ENCODE measurements at places on chromosomes 2 and 18.

- DNase-seq: peak; percentile 77
These were observed 43.4 kb downstream of the MYL12B start for GRCh38 chr18:3305354-3305762.

DNA sequence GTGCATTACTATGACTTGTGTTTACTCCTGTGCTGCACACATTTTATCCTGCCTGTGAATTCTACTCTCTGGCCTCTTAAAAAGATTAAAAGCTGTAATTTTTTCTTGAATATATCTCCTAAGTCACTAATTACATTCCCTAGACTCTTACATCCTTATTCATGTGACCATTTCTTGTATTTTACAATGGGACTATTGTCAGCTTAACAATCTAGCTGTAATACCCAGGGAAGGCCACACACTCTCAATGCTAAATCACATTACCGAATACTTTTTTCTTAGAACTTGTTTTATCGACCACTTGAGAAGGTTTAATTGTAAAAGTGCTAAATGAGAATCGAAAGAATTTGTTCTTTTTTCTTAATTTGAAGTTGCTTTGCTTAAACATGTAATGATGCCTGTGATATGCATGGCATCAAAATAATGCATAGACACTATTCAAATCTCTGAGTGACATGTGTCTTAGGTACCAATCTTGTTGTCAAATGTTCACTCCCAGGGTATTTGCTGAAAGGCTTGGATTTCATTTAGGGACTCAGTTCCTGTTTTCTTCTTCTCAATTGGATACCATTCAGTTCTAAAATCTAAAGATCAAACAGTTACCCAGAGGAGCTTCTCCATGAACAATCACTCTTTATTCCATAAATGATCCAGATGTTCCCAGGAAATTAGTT, 498.5 kb downstream of the DPP10 start:
- no peak for DNase-seq

DNA sequence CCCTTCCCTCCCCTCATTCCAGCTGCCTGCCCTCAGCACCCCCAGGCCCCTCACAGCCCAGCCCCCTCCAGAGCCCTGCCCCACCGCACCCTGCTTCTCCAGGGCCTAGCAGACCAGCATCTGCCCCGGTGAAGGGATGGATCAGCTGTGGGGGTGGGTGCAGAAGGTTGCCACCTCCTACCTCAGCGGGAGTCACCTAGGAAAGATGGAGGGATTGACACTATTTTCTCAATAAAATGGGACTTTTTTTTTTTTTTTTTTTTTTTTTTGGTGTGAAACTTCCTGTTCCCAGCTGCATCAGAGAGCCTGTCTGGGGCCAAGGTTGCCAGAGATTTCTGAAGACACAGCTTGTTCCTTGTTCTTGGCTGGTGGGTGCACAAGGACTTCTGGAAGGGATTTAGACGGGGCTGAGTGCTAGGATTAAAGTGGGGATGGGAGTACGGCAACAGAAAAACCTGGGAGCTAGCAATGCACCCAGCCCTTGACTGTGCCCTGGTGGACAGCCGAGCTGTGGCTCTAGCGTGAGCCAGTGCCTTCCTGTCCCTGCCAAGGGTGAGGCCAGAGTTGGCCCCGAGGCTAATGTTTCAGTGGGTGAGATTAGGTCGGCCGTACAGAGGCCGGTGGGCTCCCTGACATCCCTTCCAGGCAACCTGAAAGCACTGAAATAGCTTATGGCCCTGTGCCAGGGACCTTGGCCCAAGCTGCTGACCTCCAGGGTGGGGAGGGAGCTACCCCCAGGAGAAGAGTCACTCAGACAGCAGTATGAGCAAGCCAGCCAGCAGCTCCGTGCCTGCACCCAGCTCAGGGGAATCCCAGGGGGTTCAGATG, 4.6 kb downstream of the B3GNT7 start:
- no peak for DNase-seq

GRCh38 chr2:217970206-217970605, 32.6 kb downstream of the TNS1 start:
- no peak for DNase-seq

- no peak for DNase-seq
These were observed 2.0 kb downstream of the INO80C start for GRCh38 chr18:35495536-35496314.

GRCh38 chr18:11307716-11308115, 158.3 kb upstream of the PIEZO2 start:
- DNase-seq: no peak

DNA sequence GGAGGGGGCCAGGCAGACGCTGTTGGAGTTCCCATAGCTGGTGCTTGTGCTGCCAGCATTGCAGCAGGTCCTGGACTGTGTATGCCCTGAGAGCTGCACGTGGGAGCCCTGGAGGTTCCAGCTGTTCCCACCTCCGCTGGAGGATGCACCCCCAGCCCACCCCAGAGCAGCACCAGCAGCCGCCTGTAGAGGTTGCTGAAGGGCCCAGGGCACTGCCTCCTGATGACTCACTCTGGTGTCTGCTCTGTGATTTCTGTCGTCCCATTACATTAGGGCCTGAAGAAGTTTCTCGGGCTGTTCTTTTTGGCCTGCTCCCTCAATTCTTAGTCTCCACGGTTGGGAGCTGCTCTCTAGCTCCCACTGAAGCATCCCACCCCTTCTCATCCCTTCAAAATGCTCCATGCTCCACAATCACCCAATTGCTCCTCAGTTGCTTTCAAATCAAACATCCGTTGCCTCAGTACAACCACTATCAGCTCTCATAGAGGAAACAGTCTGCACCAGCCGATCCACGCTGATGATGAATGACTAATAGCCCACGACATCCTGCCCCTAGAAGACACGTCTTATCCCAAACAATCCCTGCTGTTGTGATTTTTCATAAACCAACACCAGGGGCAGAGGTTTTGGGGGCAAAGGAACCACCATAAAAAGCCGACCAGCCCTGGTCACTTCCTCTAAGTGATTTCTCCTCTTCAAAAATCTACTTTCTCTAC, 65.2 kb upstream of the RNF152 start:
- DNase-seq: no peak

DNA sequence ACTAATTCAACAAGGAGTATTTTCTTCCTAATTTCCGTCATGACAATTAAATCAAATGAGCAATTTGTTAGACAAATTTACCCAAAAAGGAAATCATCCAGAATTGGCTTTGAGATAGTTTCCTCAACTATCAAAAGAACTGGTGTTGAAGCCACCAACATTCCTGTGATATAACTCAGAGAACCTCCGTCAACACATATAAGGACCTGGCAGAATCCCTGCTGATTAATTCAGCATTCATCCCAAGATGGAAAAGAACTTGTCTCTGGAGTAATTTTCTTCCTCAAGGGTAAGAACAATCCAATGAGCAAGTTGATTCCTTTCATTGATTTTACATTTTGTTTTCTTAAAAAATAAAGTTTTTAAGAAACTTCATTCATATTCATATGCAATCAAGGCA, 62.0 kb downstream of the MBD2 start:
- DNase-seq: no peak

- DNase-seq: no peak
These were observed 593 bp upstream of the ACTR2 start for GRCh38 chr2:65227020-65227455.

DNA sequence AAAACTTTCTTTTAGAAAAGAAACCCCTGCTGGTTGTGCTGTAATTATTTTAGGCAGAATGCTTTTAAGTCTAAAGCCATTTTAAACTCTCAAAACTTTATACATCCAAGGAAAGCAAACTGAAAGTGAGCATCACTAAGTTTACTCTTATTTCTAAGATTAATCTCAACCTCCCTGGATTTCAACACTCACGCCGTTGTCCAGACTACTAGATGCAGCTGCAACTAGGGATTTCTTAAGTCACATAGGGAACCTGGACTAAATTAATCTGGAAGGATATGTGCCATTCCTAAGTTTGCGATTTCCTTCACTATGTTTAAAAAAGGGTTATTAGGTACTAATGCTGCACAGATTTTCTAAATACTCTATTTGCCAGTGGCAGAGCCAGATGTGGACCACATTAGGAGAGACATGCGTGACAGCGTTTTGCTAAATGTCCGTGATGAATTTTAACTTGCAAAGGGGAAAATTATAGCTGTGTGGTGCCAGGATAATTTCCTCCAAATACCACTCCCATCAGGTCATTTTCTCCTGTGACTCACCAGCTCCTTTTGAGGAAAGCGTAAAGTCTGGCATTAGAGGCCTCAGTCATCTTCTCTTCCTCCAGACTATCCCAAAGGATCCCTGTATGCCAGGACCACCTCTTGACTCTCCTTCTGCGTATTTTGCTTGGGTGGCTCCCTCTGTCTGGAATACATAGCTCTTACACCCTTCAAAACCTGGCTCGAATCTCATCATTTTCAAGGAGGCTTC, 143.7 kb downstream of the ATL2 start:
- DNase-seq: no peak

GRCh38 chr18:58052960-58053359, 8.9 kb downstream of the NEDD4L start:
- DNase-seq: no peak

DNA sequence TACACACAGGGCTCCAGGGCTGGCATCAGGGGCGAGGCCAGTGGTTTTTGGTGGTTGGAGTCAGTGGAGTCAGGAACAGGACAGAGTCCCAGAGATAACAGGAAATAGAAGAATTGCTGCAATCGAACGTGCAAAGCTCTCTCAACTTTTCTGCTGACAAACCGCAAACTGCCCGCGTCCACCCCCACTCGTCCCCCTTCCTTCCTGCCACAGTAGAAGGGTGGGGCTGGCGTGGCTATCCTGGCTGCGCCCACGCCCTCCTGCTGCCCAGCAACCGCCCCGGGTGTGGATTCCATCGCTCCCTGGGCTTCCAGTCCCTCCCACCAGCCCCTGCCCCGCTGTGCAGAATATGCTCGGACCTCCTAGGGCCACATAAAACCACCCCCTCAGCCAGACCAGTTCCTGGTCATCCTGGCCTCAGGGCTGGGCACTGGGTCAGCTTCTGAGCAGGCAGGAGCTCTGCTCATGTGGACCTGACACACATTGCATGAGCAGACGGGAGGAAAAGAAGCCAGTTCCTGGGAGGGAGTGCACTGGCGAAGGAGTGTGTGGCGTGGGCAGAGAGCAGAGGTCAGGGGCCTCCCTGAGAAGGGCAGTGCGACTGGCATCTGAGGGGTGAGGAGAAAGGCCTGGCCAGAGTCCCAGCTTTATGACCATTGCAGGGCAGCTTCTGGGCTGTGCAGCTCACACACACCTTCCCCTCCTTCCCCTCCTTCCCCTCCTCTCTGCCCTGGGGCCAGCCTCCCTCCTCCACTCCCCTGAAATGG, 85.4 kb upstream of the ATG16L1 start:
- DNase-seq: peak; percentile 35

DNA sequence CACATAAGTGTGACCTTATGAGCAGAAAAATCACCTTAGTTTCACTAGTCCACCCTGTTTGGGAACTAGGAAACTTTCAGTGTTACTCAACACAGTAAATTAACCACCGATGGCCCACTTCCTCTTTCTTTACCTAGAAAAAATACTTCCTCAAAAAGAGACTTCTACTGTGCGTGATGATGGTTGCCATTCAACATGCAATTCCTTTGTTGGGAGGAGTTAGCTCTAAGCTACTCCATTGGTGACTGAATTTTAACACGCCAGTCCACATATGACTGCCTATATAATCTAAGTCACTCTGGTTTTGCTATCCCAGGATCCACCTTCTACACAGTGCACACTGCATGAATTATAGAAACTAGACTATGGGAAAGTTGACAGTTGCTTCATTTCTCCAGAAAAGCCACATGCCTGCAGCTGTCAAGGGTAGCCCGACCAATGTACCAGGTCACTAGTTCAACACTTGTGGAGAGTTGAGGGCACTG, 47.8 kb upstream of the REG3G start:
- DNase-seq: no peak

GRCh38 chr18:25093141-25093540, 258.8 kb downstream of the ZNF521 start:
- DNase-seq: no peak

DNA sequence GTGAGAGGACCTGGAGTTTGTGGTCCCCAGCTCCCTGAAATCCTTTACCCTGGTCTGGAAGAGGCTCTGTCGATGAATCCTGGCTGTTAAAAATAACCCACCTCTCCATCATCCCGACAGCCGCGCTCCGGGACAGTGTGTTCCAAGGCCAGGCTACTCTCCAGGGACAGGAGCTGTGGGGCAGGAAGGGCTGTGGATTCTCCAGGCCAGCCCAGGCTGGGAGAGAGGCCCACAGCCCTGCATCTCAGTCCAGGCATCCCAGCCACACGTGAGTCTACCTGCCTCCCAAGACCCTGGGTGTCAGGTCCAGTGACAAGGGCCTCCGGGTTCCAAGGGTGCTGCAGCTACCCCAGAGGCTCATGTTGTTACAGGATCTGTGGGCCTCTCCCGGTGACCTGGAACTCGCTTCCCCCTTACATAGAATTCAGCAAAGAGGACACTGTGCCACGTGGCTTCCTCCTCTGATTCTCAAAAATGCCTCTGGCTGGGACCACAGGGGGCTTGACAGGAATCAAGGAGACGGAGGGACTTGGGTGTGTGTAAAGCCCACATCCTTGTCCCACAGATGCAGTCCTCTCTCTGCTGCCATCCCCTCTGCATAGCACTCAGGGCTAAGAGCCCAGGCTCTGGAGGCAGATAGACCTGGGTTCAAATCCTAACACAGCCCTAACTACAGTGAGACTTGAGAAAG, 17.3 kb downstream of the ADRA2B start:
- DNase-seq: no peak

DNA sequence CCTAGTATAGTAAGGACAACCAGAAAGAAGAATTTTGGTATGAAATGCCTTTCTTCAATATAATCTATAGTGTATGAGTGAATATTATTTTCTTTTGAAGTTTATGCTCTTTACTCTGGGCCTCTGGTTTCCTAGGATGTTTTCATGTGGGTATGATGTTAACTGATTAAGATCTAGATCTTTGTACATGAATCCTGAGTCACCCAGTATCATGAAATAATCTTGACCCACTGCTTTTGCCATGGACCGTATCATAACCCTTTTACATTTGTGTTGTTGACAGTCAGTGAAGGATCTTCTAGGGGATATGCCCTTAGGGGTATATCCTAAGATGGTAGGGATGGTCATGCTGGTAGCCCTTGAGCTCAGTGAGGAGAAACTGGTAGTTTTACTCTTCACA, 100.3 kb downstream of the RAB3GAP1 start:
- no peak for DNase-seq

DNA sequence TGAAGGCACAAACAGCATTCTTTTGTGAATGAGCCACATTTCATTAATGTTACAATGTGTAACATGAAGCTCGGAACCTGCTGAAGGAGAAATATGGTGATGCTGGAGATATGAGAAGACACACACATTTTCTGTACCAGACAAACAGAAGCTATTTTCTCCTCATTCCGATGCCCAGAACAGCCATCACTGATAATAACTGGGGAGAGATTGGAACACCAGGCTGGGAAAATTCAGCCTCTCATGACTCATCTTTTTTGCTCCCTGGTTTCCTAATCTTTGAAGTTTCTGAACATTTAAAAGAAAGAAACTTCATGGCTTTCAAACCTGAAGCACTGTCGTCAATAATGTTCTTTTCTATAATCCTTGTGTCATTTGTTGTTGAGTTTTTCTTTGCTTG, 110.9 kb downstream of the LYPD6 start:
- no peak for DNase-seq

DNA sequence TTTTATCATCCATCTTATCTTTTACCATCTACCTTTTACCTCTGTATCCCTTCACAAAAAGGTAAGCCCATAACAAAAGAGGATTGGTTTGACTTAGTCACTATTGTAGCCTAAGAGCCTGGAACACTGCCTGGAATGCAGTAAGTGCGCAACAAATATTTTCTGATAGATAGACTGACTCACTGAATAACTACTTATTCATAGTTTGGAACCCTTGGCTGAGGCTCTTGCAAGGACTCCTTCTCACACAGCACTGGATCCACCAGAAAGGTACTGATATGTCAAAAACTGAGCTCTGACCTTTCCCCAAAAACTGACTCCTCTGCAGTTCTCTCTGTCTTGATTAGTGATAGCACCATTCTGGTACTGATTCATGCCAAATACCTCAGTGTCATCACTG, 426.7 kb downstream of the SETBP1 start:
- DNase-seq: no peak
